ENCODE measurements at places on chromosomes 4 and X.

DNA sequence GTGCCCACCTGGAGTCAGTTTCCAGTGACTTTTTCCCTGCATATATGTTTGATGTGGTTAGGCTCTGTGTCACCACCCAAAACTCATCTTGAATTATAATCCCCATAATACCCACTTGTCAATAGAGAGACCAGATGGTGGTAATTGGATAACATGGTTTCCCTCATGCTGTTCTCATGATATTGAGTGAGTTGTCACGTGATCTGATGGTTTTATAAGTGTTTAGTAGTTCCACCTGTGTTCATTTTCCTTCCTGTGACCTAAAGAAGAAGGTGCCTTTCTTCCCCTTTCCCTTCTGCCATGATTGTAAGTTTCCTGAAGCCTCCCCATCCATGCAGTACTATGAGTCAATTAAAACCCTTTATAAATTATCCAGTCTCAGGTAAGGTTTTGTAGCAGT is 740.9 kb downstream of the ARAP2 start:
- DNase-seq, result no peak

GRCh38 chr4:100017637-100018310 is 67.7 kb upstream of the H2AZ1 start:
- DNase-seq, result no peak

DNA sequence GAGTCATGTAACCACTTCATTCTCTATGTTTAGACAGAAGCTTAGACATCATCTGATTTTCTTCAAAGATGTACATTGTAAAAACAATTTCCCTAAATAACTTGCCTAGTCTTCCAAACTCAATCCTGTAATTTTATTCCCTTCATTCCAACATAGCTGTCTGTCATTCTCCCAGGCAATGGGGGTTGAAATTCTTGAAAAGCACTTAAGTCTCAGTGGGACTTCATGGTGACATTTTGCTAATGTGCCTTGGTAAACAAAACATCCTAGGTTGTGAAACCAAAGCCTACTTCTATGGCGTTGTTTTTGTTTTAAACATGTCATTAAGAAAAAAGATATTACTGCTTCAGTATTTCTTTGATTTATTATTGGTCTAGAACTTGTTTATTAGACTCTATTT is 122.0 kb upstream of the NRK start:
- no peak for DNase-seq

GRCh38 chr4:182140547-182140946 is 102.7 kb upstream of the TENM3 start:
- DNase-seq, result no peak

DNA sequence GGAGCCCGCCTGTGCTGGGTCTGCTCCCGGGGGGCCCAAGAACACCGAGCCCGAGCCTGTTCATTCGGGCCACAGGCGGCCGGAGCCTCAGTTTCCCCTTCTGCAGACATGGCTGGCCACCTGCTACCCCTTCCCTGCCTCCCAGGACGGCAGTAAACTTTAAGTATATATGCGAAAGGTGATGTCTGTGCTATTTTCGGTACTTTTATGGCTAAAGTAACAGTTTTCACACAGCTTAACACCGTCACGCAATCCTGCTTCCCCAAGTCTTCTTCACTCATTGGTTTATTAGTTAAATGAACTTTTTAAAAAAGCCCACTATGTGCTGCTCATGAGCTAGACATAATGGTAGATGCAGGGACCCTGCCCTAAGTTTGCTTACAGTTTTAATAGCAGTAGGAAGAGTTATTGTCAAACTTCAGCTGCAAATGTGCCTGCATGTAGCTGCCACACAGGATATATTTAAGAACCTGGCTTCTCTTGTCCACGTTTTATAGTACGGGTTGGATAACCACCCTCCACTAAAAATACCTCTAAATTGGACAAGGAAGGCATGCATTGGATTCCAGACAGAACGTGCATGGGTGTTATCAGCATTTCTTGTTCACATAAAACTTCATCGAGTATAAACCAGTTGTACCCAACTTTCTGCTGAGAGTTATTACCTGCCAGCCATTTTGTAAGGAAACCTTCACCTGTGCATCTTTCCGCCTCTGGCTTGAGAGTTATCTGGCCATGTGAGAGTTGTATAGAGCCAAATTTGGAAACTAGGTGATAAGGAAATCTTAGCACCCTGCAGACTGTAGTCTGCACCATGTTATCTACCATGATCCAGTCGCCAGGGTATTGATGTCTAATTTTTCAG is 741 bp downstream of the ANAPC4 start:
- DNase-seq, result no peak

DNA sequence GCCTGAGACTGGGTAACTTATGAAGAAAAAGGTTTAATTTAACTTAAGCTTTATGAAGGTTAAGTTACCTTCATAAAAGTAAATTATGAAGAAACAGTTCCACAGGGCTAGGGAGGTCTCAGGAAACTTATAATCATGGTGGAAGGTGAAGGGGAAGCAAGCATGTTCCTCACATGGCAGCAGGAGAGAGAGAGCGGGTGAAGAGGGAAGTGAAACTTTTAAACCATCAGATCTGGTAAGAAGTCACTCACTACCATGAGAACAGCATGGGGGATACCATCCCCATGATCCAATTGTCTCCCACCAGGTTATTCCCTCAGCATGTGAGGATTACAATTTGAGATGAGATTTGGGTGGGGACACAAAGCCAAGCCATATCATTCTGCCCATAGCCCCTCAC is 944.7 kb upstream of the NDST4 start:
- no peak for DNase-seq

- no peak for DNase-seq
Observed at GRCh38 chrX:147890756-147891155, 21.0 kb upstream of the FMR1 start.

GRCh38 chr4:105057370-105058105 is 89.1 kb upstream of the TET2 start:
- no peak for DNase-seq

- DNase-seq, result no peak
Observed at GRCh38 chrX:49958727-49959485, 36.5 kb downstream of the CLCN5 start.

GRCh38 chrX:66074920-66075879 is 35.3 kb upstream of the VSIG4 start:
- no peak for DNase-seq

DNA sequence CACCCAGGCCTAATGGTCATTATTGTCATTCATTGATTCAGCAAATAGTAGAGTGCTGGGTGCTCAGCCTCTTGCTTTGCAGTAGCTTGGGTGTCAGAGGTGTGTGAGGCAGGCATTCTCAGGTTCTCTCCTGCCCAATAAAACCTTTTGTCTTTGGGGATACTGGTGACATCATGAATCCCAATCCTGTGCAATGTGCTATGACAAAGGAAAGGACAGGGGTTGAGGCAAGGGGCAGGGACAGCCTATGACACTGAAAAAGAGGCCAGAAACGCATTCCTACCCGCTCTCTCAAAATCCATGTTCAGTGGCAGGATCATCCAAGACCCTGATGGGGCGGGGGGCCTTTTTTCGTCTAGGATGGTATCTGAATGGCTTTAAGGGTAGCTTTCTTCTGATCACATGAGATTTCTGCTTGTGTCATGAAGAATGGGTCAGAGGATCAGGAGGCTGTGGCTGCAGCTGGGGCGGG is 1.5 kb upstream of the FAM193A start:
- DNase-seq, result no peak

DNA sequence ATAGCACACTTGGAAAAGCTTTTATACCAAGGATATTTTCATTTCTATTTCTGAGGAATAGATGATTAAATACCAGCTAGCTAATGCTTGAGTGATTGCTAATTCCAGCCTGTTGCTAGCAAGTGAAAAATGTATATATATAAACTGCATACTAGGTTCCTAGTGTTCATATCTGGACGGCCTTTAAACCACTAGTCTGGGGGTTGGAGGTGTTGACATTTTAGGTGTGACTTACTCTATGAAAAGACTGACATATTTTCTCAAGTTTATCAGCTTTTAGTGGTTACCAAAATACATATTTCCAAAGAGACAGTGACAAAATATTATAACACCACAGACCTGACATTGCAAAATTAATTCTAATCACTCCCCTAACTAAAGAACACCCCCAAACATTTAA is 44.7 kb downstream of the MTMR8 start:
- no peak for DNase-seq

DNA sequence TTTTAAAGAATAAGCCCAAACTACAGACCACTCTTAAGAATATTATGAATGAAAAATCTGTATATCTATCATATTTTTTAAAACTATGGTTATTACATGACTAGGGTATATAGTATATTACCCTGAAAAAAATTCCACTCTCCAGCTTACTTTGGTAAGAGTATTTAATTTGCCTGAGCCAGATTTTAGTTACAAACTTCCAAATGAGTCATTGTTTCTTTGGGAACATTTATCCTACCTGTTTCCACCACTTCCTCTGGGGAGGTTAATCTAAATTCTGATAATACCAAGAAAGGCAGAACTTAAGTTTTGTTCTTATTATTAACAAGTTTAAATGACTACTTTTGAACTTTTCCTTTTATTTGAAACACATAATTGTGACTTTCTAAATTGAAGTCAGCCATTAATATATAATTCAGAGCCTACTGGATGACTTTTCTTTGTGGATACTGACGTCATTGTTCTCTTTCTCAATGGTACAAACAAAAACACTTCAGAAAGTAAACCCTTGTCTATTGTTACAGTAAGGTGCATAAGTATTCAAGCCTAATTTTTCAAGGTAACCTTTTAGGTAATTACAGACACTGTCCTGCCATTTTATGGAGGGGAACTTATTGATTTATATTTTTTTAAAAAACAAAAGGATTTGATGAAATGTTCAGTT is 135.6 kb upstream of the TLL1 start:
- no peak for DNase-seq

DNA sequence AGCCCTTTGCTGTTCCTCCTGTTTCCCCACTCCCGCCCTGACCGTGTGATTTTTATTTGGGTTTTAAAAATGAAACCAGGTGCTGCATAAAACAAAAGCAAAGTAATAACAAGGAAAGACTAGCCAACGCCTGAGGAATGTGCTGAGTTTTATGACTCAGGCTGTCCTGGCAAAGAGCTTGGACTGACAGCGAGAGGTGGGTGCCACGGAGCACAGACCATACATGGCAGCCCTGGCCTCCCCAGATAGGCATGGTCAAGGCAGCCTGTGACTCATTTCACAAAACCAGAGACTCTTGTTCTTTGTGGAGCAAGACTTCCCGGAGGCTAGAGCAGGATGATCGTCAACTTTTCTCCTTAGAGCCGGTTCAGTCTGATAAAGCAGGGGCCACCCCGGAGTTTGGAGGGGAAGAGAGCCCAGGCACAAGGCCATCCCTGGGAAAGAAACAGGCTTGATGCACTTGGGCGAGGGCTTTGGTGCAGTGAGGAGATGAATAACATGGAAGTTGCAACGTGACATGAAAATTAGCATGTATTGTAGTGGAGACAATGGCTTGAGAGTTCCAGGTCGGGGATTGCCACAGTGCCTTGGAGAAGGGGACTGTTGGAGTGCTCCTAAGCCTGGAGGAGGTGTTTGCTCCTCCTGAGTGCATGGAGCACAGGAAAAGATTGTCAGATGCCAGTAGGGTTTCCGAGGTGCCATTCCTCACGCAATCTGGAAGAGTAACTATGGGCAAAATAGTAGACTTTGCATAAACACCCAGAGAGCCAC is 54.8 kb downstream of the C4orf51 start:
- DNase-seq, result peak; percentile 92

GRCh38 chr4:141133146-141133998 is at the start of gene RNF150:
Gene RNF150 (minus strand): TSS chr4:141133469.
- DNase-seq, result peak; percentile 80

DNA sequence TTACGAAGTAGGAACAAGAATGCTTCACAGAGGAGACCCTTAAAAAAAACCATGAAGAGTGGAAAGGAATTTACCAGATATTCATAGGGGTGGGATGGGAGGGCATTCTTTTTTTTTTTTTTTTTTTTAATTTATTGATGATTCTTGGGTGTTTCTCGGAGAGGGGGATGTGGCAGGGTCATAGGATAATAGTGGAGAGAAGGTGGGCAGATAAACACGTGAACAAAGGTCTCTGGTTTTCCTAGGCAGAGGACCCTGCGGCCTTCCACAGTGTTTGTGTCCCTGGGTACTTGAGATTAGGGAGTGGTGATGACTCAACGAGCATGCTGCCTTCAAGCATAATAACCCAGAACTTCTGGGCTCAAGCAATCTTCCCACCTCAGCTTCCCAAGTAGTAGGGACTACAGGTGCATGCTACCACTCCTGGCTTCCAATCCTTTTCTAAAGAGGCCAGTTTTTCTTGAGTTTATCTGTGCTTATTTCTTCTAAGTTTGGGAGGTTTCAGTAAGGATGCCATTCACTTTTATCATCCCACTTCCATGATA is 65.9 kb upstream of the OGT start:
- DNase-seq, result no peak

GRCh38 chr4:2792711-2793585 is at the start of gene SH3BP2:
Gene SH3BP2 (plus strand): TSS chr4:2793085. CDS start chr4:2820618, 27,533 bp downstream.
- peak; percentile 85 for DNase-seq

DNA sequence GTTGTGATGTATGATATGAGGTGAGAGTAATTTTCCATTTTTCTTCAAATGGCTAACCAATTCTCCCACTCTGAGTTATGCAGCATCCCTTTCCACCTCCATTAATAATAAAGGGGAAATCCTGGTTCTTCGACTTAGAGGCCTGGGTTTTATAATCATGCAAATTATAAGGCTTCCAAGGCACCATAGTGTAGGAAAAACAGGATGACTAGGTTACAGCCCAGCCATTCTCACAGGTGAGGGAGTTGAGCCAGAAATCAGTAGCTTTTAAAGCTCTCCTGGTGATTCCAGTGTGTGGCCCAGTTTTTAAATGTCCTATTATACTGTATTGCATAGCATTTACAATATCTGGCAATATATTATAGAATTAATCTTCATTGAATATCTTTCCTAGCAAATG is 203.1 kb downstream of the ARHGEF9 start:
- DNase-seq, result no peak

DNA sequence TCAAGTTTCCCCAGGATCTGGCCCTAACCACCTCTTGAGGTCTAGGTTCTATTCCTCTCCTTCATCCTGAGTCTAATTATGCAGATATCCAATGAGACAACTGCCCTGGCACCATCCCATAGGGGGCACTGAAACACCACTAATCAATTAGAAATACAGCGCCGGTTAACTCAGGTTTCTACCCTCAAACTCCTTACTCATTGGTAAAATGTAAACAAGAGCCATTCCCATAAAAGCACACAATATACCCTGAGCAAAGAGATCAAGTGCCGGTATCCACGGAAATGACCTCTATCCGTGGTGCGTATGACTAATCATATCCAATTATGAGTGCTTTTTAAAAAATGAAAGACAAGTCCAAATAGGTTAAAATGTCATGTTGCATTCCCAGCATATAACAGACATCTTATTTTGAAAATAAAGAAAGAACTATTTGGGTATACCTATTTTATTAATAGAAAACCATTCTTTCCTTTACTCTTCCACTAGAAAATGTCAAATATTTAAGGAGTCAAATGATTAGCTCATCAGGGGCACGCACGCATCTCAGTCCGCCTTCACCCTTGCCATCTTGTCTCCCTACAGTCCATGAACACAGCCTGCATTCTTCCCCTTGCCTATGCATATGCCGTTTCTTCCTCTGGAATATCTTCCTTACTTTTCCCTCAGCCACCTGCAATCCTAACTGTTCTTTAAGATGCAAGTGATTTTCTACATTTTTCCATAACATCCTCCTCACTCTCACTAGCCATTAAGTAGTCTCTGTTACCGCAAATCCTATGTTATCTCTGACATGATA is 141.1 kb downstream of the MAML3 start:
- DNase-seq, result peak; percentile 45
